ENCODE measurements at places on chromosomes 7 and 10.
A peak's percentile ranks its signal among the peaks of the same experiment; 100 is the strongest.

DNA sequence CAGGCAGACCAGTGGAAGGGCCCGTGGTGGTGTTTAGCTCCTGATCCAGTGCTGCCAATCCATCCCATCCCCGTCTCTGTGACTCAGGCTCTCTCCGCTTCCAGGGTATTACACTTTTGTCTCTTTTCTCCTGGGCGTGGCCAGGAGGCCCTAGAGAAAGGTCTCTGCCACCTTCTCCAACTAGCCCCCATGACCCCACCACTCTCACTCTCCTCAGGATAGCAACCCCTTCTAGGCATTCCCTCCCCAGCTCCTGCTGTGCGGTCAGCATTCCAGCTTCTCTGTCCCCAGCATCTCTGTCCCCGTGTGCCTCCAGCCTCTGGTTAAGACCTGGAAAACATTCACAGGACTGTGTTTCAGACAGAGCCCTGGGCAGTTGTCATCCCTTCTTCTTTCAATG, 36.2 kb upstream of the R3HCC1L start:
- no peak overlapping the region for H3K4me3 ChIP-seq
- H3K27me3 ChIP-seq: peaks cover 18% of the 10 kb centered on the region
- DNase-seq: no peak
- no peaks in the 10 kb centered on the region for H3K4me1 ChIP-seq
- no peaks in the 10 kb centered on the region for H3K36me3 ChIP-seq
- H3K27ac ChIP-seq: no peak overlapping the region

GRCh38 chr10:36116731-36117130, 474.6 kb upstream of the FZD8 start:
- peak; percentile 10 for DNase-seq
- H3K27me3 ChIP-seq: no peaks in the 10 kb centered on the region
- no peaks in the 10 kb centered on the region for H3K36me3 ChIP-seq
- H3K4me3 ChIP-seq: no peak overlapping the region
- H3K4me1 ChIP-seq: no peaks in the 10 kb centered on the region
- H3K27ac ChIP-seq: no peak overlapping the region

DNA sequence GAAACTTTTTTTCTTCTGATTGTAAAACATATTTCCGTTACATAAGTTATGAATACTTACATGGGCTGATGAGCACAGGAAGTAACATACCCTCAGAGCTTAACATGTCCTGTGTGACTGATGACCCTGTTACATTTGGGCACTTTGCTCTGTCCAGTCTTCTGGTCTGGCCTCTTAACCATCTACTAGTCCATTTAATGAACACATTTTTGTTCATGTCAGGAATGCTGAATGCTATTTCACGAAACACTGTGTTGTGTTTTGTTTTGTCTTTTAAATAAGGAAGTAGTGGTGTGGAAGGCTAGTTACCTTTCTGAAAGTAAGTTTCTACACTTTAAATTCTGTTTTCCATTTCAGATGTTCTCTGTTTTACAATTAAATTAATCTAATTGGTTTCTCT, 77.7 kb downstream of the RBM33 start:
- peaks cover 13% of the 10 kb centered on the region for H3K4me1 ChIP-seq
- no peaks in the 10 kb centered on the region for H3K27me3 ChIP-seq
- no peak overlapping the region for H3K4me3 ChIP-seq
- H3K27ac ChIP-seq: no peak overlapping the region
- DNase-seq: no peak

DNA sequence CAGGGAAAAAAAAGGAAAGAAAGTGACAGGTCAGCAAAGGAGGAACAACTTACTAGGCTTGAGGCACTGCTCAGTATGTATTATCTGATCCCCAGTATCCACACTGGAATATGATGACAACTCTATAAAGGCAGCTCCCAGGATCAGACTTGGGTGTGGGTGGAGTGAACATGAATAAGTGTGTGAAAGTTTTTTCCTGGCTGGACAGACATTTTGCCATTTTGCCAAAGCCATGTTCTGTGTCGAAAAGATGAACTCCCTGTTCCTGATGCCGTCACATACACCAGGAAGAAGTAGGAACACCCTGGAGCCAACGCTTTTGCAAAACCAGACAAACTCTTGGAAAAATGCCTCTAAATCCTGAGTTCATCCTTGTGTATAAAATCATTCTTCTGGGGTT, 143.2 kb upstream of the MEOX2 start:
- no peak overlapping the region for H3K4me3 ChIP-seq
- no peaks in the 10 kb centered on the region for H3K36me3 ChIP-seq
- no peaks in the 10 kb centered on the region for H3K27me3 ChIP-seq
- H3K4me1 ChIP-seq: no peaks in the 10 kb centered on the region

GRCh38 chr10:133130602-133131001, 29.4 kb upstream of the KNDC1 start:
- no peak overlapping the region for H3K4me3 ChIP-seq
- no peaks in the 10 kb centered on the region for H3K36me3 ChIP-seq
- no peak overlapping the region for H3K27ac ChIP-seq
- H3K4me1 ChIP-seq: no peaks in the 10 kb centered on the region
- no peak for DNase-seq

GRCh38 chr10:21528236-21529031, 3.0 kb upstream of the SKIDA1 start:
- H3K27ac ChIP-seq: peak overlapping the region; percentile 96
- DNase-seq: peak; percentile 33
- H3K36me3 ChIP-seq: no peaks in the 10 kb centered on the region
- H3K27me3 ChIP-seq: no peaks in the 10 kb centered on the region
- peaks cover 6% of the 10 kb centered on the region for H3K4me1 ChIP-seq

- H3K4me3 ChIP-seq: no peak overlapping the region
- H3K36me3 ChIP-seq: no peaks in the 10 kb centered on the region
- no peak for DNase-seq
- H3K27me3 ChIP-seq: peaks cover 60% of the 10 kb centered on the region
These were observed 103.9 kb downstream of the GRID1 start for GRCh38 chr10:86262688-86263181.

DNA sequence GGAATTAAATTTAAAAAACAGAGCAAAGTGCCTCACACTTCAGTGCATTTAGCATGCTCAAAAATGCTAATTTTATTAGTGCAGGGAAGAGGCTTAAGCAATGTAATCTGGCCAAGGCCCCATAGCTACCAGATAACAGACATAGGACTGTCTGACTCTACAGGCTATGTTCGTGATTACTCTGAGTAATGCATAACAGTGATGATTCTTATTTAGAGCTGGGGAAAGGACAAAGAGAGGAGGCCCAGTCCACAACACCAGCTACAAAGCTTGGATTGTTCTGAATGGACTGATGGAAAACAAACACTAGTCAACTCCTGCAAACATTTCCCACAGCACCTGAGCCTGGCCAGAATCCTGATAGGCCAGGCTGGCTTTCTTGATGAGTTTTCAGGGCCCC, 8.4 kb upstream of the CH25H start:
- H3K27ac ChIP-seq: no peak overlapping the region
- no peak overlapping the region for H3K4me3 ChIP-seq
- DNase-seq: no peak
- peaks cover 5% of the 10 kb centered on the region for H3K4me1 ChIP-seq
- H3K36me3 ChIP-seq: peaks cover 9% of the 10 kb centered on the region

- H3K4me1 ChIP-seq: no peaks in the 10 kb centered on the region
- no peaks in the 10 kb centered on the region for H3K27me3 ChIP-seq
- no peak overlapping the region for H3K27ac ChIP-seq
- no peak for DNase-seq
- no peak overlapping the region for H3K4me3 ChIP-seq
These were observed 127.1 kb downstream of the TAX1BP1 start for GRCh38 chr7:27866828-27867672.

DNA sequence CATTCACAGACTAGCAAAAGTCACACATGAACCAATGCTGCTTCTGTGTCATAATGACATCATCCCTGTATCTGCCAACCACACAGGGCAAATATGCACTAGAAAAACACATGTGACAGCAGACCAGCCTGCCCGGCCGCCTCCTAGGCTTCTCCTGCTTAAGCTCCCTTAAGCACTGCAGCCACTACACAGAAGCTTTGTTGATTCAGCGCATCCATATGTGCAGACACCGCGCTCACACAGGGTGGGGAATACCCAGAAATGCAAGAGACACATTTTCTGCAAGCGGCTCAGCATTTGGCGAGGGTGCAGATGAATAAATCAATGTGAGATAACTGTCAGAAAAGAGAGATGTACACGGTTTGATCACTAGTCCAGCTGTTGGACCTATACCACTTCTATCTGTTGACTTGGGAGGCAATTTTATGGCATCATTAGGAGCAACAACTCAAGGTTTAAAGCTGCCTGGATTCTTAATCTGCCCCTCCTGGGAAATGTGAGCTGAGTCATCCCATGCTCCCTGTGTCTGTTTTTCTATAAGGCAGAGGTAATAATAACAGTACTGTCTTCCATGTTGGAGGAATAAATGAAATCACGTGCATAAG, 33.4 kb downstream of the CPXM2 start:
- no peaks in the 10 kb centered on the region for H3K36me3 ChIP-seq
- no peak overlapping the region for H3K4me3 ChIP-seq
- H3K4me1 ChIP-seq: no peaks in the 10 kb centered on the region
- no peaks in the 10 kb centered on the region for H3K27me3 ChIP-seq
- DNase-seq: no peak

DNA sequence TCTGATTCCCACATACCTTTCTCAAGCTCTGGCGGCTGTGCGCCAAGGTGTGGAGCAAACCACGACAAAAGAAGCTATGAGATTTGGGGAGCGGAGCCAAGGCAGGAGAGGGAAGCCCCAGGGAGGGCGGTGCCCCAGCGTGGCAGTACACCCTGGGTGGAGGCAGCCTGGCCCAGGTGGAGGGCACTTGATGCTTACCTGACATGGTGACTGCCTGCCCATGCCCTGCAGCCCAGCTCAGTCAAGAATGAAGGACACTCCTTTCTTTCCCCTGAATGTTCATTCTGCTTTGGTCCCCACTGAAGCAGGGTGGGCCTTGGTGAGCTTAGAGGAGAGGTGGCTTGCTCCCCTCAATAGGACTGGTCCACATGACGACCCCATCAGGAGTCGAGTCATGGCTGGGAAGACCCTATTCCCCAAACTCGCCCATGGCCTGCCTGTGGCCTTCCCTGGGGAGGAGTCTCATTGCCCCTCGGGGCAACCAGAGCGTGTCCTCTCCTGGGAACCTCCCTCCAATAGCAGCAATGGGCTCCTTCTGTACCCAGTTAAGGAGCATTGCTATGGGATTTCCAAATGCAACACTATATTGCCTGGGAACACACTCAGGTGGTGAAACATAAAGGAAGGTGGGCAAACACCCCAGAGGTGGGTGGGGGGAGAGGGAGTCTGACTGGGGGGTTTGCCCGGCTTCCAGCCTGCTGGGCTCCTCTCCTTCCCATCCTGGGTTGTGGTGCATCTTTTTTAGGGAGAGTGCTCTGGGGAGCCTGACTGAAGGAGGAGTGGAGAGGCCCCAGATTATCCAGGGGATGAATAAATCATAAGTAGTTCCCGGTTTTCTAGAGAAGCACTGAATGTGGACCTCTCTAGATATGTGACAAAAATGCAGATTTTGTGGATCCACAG, 22.7 kb downstream of the RAMP3 start:
- H3K36me3 ChIP-seq: no peaks in the 10 kb centered on the region
- DNase-seq: no peak
- peaks cover 4% of the 10 kb centered on the region for H3K4me1 ChIP-seq
- H3K27ac ChIP-seq: no peak overlapping the region
- no peak overlapping the region for H3K4me3 ChIP-seq

- no peak for DNase-seq
- no peaks in the 10 kb centered on the region for H3K36me3 ChIP-seq
- H3K4me1 ChIP-seq: no peaks in the 10 kb centered on the region
- peaks cover 59% of the 10 kb centered on the region for H3K27me3 ChIP-seq
- H3K27ac ChIP-seq: no peak overlapping the region
These were observed 1.6 kb downstream of the CHN2 start for GRCh38 chr7:29196191-29196590.

- H3K27ac ChIP-seq: peak overlapping the region; percentile 50
- H3K4me3 ChIP-seq: no peak overlapping the region
- DNase-seq: no peak
- H3K4me1 ChIP-seq: peaks cover 11% of the 10 kb centered on the region
- H3K27me3 ChIP-seq: no peaks in the 10 kb centered on the region
These were observed 3.5 kb downstream of the AIMP2 start for GRCh38 chr7:6012355-6013104.

DNA sequence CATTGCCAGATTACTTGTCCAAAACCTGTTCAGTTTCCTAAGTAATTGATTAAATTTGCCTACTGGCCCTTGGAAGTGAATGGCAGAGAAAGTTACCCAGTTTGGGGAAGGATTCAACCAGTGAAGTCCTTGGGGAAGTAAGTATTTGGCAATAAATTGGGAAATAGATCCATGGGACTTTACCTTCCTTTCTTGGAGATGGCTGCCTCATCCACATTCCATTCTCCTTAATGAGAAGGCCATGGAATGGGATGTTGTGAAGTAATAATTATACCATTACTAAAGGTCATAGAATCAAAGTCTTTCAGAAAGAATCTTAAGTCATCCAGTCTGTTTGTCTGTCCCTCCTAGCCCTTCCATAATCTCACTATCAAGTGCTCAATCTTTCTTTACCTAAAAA, 4.5 kb upstream of the COPG2 start:
- no peaks in the 10 kb centered on the region for H3K4me1 ChIP-seq
- no peaks in the 10 kb centered on the region for H3K27me3 ChIP-seq
- DNase-seq: no peak
- H3K4me3 ChIP-seq: no peak overlapping the region

All from left lung (tissue), 14 donors.